ENCODE measurements at places on chromosomes 4 and X.
A peak's percentile ranks its signal among the peaks of the same experiment; 100 is the strongest.

DNA sequence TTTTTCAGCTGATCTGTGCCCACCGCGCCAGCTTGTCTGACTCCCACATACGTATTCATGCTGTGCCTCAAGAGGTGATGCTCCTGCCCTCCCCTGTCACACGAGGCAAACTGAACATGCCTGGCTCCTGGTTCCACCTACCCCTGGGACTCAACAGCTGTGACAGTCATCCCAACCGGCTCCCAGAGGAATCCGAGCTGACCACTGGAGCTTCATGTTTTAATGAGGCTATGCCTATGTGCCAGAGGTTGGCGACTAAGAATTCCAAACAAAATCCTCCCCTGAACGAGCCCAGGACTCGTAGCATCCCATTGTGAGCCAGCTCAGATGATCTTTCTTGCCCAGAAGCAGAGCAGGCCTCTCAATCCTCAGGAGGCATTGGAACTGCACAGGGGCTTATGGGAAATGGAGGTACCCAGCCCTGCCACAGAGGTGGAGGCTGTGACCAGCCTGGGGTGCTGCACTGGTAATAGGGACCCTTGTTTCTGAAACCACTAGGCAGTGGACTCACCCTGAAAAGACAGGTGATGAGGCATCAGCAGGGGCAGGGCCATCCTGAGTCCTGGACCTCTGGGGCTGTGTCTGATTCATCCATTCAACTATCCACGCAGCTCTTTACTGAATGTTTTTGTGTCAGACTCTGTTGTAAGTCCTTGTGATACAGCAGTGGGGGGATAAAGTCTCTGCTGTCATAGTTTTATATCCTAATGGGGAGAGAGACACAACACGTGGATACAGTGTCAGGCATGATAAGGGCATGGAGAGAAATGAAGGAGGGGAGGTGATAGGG, 325.0 kb downstream of the EVC2 start:
- H3K4me1 ChIP-seq = no peaks in the 10 kb centered on the region
- H3K4me3 ChIP-seq = no peak overlapping the region
- no peak overlapping the region for H3K27ac ChIP-seq
- H3K36me3 ChIP-seq = no peaks in the 10 kb centered on the region
- H3K27me3 ChIP-seq = no peaks in the 10 kb centered on the region

- H3K4me1 ChIP-seq = peaks cover 43% of the 10 kb centered on the region
- H3K27ac ChIP-seq = peak overlapping the region; percentile 79
- H3K4me3 ChIP-seq = peak overlapping the region; percentile 59
- DNase-seq = no peak
Measured at GRCh38 chrX:46587158-46587557, 13.6 kb downstream of the CHST7 start.

DNA sequence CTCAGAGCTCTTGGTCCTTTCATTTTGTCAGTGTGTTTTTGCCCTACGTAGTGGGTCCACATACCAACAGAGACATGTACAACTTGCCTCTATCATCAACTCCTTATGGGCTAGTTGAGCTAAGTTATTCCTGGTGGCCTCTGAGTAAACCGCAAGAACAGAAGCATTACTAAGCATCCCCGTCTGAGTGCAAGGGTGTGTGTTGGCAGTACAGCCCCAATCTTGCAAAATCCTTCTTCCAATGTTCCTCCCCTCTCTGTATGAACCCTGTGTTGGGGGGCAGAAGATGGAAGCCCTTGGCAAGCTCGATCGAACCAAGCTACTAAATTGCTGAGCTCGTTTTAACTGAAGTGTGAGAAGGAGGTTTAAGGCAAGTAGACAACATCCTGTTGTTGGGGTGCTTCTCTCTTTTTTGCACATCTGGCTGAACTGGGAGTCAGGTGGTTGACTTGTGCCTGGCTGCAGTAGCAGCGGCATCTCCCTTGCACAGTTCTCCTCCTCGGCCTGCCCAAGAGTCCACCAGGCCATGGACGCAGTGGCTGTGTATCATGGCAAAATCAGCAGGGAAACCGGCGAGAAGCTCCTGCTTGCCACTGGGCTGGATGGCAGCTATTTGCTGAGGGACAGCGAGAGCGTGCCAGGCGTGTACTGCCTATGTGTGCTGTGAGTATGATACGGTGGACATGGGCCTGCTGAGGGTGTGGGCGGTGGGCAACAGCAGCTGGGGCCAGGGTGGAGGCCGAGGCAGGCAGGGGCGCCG, at the start of gene SH2D1A:
SH2D1A (plus strand) TSS at position 447 of the 760 bp plus-strand sequence; CDS start at position 527, 80 bp downstream.
- DNase-seq = peak; percentile 52
- H3K4me1 ChIP-seq = peaks cover 49% of the 10 kb centered on the region
- peak within 1 kb of the TSS; percentile 87 for H3K4me3 ChIP-seq
- no peaks in the 10 kb centered on the region for H3K27me3 ChIP-seq
- peak within 1 kb of the TSS; percentile 96 for H3K27ac ChIP-seq
- peaks cover 14% of the 10 kb centered on the region for H3K36me3 ChIP-seq

DNA sequence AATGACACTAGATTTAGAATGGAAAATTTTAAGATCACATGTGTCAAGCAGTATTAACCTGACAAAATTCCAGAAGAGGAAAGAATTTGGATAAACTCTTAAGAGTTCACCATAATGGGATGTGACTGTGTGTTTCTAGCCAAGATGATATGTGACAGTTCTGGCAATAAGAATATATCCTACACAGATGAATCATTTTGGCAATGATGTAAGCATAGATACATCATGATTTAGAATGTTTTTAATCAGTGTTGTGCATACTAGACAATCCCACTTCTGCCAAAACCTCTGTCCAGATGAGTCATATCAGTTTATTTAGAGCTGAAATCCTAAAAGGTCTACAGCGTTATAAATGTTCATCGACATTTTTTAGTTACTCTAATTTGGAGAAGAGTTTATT, 48.8 kb downstream of the PTCHD1 start:
- DNase-seq = no peak
- H3K4me1 ChIP-seq = peaks cover 6% of the 10 kb centered on the region
- no peak overlapping the region for H3K4me3 ChIP-seq
- no peaks in the 10 kb centered on the region for H3K27me3 ChIP-seq

- peaks cover 21% of the 10 kb centered on the region for H3K4me1 ChIP-seq
- H3K27ac ChIP-seq = no peak overlapping the region
- no peak for DNase-seq
- no peaks in the 10 kb centered on the region for H3K27me3 ChIP-seq
Measured at GRCh38 chrX:30597216-30598012, 19.8 kb upstream of the TASL start.

- no peaks in the 10 kb centered on the region for H3K36me3 ChIP-seq
- H3K4me3 ChIP-seq = no peak overlapping the region
- DNase-seq = no peak
- H3K4me1 ChIP-seq = no peaks in the 10 kb centered on the region
Measured at GRCh38 chrX:131881194-131881593, 141.9 kb upstream of the STK26 start.

DNA sequence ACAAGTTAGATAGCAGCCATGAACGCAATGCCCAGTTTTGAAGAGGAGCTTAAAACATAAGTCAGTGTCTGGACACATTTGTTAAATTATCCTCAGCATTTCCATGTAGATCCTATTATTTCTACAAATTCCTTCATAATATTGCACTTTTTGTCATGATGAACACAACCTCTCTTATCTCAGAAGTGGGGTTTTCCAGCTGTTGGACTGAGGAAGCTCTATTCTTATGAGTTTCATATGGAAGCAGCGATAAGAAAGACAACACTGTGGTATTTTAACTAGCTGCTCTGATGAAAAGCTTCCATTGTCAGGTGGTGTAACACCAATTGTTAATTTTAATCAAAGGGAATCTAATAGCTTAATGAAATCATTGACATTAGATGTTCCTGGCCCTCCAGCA, 308.7 kb downstream of the GBA3 start:
- DNase-seq = no peak
- H3K4me3 ChIP-seq = no peak overlapping the region
- H3K27ac ChIP-seq = no peak overlapping the region
- H3K27me3 ChIP-seq = no peaks in the 10 kb centered on the region

DNA sequence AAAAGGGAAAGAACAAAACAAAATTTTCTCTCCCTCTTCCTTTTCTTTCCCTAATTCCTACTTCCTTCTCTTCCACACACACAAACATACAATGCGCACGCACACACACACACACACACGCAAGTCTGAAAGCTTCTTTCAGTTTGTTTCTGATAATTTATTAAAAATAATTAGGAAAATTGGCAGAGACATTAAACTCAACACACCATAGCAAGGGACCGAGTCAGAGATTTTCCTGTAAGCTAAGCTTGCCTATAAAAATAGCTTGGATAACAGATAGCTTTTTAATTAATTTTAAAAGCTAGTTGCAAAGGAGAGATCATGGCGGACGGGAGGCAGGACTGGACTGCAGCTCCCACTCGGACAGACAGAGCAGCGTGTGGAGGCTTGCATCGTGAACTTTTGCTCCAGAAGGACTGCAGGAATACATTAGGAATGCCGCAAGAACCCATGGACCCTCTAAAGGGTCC, 92.6 kb upstream of the MAPK10 start:
- H3K4me1 ChIP-seq = peaks cover 8% of the 10 kb centered on the region
- H3K4me3 ChIP-seq = no peak overlapping the region
- no peak for DNase-seq
- H3K27ac ChIP-seq = no peak overlapping the region
- peaks cover 17% of the 10 kb centered on the region for H3K27me3 ChIP-seq

DNA sequence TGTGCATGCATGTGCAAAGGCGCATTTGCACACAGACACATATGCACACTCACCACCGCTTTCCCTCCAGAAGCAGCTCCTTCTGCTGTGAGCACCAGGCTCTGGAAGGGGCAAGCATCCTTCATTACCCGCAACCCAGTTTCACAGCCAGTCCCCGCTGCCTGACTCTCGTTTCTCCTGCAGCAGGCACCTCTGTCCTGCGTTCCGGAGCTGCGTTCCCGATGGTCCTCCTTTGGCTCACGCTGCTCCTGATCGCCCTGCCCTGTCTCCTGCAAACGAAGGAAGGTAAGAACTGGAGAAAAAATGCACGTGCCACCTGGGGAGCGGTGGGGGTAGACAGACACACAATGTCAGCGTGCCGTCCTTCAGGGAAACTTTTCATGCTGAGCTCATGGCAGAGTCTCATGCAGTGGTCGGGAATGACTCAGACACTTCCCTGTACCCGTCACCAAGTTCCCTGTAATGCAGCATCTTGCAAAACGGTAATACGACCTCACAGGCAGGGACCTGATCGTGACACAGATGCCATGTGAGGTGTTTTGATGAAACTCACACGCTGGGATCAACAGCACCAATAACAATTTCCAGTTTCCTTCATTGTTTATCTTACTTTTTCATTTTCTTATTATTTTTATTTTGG, 5.1 kb downstream of the IL3RA start:
- DNase-seq = no peak
- H3K27ac ChIP-seq = no peak overlapping the region
- no peaks in the 10 kb centered on the region for H3K27me3 ChIP-seq

DNA sequence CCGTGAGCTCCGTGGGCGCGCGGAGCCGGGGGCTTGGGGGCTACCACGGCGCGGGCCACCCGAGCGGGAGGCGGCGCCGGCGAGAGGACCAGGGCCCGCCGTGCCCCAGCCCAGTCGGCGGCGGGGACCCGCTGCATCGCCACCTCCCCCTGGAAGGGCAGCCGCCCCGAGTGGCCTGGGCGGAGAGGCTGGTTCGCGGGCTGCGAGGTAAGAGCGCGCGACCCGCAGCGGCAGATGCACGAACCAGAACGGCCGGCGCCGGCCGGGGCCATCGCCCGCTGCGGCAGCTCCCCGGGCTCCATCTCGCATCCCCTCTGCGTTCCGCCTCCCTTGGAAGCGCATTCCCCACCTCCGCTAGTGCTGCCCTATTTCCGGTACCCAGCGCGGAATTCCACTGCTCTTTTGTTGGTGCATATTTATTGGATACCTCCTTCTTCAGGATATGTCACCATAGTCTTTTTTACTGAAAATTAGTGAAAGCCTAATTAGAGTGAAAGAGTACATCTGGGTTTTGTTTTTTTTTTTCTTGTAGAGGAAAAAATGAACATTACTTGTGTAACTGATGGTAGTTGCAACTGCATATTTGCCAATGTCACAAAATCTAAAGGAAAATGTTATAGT, 797 bp downstream of the PKD2 start:
- peaks cover 44% of the 10 kb centered on the region for H3K4me1 ChIP-seq
- peak; percentile 26 for DNase-seq
- peaks cover 12% of the 10 kb centered on the region for H3K27me3 ChIP-seq
- H3K27ac ChIP-seq = peak overlapping the region; percentile 83
- H3K36me3 ChIP-seq = peaks cover 8% of the 10 kb centered on the region
- H3K4me3 ChIP-seq = peak overlapping the region; percentile 93

- no peak for DNase-seq
- no peak overlapping the region for H3K27ac ChIP-seq
- H3K4me3 ChIP-seq = peak overlapping the region; percentile 33
- H3K27me3 ChIP-seq = peaks cover 47% of the 10 kb centered on the region
- peaks cover 16% of the 10 kb centered on the region for H3K4me1 ChIP-seq
Measured at GRCh38 chrX:107450823-107451509, 1.5 kb downstream of the FRMPD3 start.

GRCh38 chr4:8534129-8534528, 46.1 kb upstream of the GPR78 start:
- no peak overlapping the region for H3K4me3 ChIP-seq
- no peak overlapping the region for H3K27ac ChIP-seq
- H3K36me3 ChIP-seq = no peaks in the 10 kb centered on the region
- H3K4me1 ChIP-seq = peaks cover 6% of the 10 kb centered on the region
- H3K27me3 ChIP-seq = no peaks in the 10 kb centered on the region

DNA sequence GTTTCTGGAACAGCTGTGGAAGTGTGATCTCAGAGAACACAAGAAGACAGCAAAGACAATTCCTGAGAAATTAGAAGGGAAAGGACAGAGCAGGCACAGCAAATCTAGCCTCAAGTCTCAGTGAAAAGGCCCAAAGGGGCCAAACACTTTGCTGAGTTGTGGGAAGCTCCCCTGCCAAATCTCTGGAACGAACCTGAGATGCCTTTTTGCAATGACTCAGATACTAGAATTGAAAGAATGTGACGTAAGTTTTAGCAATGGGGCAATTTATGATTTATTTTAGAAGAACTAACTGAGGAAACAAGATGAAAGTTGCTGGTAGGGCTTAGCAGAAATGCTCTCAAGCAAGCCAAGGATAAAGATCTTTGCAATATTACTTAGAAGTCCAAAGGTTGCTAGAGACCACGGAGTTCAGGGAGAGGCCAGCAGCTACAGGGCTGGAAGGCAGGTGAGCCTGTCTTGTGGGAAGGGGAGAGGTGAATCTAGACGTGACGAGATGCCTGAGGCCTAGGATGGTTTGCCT, 92.8 kb downstream of the AMELX start:
- no peaks in the 10 kb centered on the region for H3K27me3 ChIP-seq
- DNase-seq = no peak
- H3K4me1 ChIP-seq = no peaks in the 10 kb centered on the region
- H3K36me3 ChIP-seq = no peaks in the 10 kb centered on the region
- no peak overlapping the region for H3K27ac ChIP-seq

DNA sequence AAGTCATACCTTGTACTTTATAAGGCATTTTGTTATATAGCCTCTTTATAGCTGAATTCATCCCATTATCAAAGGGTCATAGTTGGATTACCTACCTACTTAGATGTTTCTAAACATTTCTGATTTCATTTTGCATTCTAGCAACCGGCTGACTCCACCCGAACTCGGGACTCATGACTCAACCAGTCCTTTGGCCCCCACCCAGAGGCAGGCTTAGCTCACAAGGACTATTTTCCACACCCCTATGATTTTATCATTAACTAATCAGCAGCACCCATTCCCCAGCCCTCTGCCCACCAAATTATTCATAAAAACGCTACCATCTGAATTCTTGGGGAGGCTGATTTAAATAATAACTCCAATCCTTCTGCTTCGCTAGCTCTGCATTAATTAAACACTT, 79.9 kb upstream of the EGFL6 start:
- H3K4me1 ChIP-seq = peaks cover 24% of the 10 kb centered on the region
- no peak overlapping the region for H3K4me3 ChIP-seq
- no peaks in the 10 kb centered on the region for H3K36me3 ChIP-seq
- no peaks in the 10 kb centered on the region for H3K27me3 ChIP-seq

Measured in activated CD4-positive, alpha-beta T cell treated with anti-CD3 and anti-CD28 coated beads, Interleukin-2, amount 10 ng/mL, durations not matched to agents 7 days and 5 days (primary cell).